Fibroblast of upper back skin (primary cell): ENCODE measurements at places on chromosomes 3 and 15.

GRCh38 chr15:78007964-78008886, 69.3 kb downstream of the TBC1D2B start:
- peak; percentile 70 for DNase-seq

DNA sequence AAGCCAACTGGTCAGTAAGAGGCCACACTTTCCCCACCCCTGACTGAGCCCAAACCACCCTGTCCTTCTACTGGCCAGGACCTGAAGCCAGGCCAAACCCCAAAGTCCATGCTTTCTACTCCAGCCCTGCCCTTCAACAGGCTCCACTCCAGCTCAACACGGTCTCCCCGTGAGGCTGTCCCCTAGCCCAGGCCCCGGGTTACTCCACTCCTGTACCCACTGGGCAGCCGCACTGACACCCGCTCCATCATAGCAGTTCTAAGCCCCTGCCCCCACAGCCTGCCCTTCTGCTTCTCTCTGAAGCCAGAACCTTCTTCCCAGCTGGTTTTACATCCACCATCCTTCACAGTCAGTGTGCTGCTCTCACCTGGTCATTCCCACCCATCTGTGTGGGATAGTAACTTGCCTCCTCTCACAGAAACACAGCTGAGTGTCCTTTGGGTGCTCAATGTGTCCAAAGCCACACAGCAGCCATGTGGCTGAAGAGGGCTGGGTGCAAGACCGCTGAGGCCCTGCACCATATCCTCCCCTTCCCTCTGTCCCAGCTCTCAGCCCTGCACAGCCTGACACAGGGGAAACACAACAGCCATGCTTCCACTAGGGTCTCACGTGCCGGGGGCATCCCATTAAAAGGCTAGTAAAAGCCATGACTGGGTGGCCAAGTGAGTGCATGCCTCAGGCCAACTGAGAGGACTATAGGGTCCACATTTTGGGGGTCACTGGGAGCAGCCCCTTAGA, 38.1 kb downstream of the TLE3 start:
- no peak for DNase-seq

DNA sequence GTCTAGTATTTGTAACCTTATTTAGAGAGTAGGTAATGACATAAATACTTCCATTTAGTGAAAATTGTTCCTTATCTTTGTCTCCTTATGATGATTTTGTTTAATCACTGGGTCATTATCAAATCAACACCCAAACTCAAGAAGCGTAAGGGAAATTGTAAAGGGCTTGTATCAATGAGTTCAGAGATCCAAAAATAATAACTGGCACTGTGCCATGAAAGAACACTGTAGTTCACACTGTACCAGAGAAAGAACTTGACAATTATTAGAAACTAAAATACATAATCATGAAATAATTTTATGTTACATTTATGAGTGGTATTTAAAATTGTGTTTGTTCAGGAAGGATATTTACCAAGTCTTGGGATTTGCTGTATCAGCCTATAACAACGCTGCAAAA, 895.4 kb downstream of the FHIT start:
- no peak for DNase-seq

DNA sequence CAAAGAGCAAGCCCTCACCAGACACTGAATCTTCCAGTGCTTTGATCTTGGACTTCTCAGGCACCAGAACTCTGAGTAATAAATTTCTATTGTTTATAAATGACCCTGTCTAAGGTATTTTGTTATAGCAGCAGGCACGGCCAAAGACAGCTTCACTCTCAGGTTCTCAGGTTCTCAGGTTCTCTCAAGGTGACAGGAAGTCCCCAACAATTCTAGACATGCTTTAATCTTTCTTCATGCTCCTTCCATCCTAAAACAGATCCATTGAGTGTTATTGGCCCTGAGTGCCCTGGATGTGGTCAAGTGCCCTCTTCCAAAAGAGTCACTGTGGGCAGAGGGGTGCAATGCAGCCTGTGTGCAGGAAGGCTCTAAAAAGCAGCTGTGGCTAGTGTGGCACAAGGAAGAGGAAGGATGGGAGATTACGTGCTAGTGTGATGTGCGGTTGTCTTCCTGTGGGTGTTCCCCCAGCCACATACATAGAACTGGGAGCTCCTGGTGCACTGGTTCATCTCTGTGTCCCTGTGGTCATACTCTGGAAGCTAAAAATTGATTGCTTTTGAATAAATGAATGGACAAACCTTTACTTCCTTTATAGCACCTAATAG, 11.0 kb upstream of the RAB7A start:
- no peak for DNase-seq

DNA sequence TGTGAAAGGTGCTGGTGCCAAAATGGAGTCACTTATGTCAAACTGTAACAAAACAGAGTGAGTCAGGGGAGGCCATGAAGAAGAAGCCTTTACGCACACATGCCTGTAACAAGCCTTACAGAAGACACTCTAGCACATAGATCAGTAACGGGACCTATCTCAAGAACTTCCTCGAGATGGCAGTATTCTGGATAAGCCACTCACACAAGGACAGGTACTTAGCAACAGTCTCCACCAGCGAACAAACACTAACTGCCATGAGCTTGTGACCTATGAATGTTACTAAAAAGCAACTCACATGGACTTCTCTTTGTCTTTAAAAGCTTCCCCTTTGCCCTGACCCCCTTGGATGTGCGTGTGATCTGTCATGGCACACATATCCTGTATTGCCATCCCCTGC, 235.1 kb downstream of the CD47 start:
- DNase-seq = peak; percentile 9

- DNase-seq = peak; percentile 27
Measured at GRCh38 chr3:1103525-1103924, 10.7 kb downstream of the CNTN6 start.

DNA sequence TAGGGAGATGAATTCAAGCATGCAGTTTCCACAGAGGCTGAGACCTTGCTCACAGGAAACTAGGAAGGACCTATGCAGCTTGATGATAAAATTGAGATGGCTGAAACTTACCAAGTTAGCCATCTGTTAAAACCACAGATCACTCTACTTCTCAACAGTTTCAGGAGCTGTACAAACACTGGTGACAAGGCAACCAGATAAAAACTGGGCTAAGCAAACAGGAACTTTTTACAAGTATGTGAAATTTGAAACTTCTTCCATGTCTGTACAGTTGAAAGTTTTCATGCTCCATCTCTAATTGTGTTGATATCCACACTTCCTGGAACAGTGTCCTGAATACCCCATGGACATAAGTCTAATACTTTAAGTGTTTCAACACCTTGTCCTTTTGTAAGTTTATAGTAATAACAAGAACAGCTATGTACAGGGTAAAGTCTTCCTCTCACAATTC, 78.2 kb downstream of the FAIM start:
- DNase-seq = peak; percentile 94

- no peak for DNase-seq
Measured at GRCh38 chr15:67331676-67332075, 77.1 kb downstream of the IQCH start.

- DNase-seq = no peak
Measured at GRCh38 chr3:60774617-60775016, 476.6 kb downstream of the FHIT start.

DNA sequence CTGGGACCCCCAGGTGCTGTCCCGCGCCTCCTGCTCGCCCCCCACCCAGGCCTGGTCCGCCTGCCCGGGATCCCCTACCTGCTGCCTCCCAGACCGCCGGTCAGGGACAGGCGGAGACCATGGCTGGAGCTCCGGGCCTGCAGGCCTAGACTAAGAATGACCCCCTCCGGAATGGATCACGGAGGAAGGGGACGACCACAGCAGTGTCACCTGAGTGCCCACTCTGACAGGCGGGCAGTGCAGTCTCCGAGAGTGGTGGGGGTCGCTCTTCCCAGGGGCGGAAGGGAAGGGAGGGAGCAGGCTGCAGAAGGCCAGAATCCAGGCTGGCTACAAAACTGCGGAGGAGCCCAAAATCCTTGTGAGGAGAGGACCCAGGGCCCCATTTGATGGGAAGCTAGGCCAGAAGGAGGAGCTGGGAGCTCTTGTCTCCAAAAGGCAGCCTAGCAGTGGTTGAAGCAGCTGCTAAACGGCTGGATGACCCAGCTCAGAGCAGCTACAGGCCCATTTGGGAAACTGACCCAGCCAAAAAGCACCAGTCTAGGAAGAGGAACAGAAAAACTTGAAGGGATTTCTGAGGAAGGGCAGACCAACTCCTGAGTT, 908 bp upstream of the RAB43 start:
- no peak for DNase-seq

- DNase-seq = no peak
Measured at GRCh38 chr3:186361762-186362536, at the start of gene DGKG. TSS of gene DGKG (minus strand) at chr3:186362234. CDS start at chr3:186320459, 41,775 bp downstream.

DNA sequence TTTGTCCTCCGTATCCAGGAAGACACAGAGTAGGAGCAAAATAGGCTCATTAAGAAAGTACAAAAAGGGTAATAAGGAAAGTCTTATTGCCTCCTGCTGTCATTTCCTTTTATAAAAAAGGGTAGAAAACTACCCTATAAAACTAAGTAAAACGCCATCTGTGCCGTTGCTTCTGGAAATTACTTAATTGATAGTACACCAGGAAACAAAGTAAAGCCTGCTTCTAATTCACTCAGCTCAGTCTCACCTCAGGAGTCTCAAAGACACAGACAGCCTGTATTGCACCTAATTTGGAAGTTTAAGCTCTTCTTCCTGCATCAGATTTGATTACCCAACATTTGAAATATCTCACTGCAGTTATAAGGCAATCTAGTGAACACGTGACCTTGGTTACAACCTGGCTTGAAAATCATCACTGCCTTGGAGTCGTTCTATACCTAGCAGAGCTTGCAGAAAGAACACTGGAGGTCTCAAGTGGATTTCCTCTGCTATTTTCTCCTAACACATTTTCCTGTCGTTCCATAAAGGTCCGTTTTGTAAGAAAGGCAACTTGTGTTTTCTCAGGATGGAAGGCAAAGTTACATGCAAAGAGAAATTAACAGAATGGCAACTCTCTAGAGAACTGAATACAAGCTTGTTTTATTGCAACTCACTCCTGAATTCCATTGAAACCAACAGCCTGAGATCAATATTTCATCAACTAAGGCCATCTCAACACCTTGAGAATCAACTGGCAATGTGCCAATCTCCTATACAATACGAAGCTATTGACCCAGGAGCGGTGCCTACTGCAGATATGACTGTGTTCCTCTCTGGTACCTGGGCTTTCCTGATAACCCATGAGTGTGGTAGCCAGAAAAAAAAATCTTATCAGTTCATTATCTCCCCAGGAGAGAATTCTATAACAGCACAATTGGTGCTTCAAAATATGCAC, 203.3 kb upstream of the LMCD1 start:
- DNase-seq = no peak

- DNase-seq = no peak
Measured at GRCh38 chr3:153600896-153601295, 438.9 kb downstream of the RAP2B start.

DNA sequence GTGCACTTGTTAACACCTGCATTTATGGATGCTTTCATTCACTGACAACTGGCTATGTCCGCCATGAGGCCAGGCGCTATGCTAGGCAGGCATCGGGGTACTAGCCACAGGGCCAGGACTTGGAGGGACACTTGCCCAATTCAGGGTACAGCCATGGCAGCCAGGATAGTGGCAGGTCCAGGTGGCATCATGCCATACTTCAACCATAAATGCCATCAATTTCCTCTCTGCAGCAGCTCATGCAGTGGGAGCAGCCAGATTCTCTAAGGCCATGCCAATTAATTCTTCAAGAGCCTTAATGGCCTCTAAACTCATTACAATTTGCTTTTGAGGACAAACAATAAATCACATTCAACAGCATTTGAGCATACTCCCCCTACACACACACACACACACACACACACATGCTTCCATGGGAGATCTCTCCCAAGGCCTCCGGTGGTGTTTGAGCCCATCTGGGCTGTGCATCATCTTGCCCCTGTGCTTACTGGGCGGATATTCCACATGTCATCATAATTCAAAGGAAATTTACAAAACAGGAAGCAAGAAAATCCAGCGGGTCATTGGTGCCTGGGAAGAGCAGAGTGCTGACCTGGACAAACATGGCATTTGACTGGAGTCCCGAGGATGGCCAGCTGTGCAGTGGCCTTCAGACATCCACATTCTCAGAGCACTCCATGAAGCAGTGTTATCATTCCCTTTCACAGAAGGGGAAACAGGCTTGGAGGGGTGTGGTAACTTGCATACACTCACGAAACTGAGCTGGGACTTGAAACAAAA, 109.1 kb downstream of the IQSEC1 start:
- peak; percentile 39 for DNase-seq

DNA sequence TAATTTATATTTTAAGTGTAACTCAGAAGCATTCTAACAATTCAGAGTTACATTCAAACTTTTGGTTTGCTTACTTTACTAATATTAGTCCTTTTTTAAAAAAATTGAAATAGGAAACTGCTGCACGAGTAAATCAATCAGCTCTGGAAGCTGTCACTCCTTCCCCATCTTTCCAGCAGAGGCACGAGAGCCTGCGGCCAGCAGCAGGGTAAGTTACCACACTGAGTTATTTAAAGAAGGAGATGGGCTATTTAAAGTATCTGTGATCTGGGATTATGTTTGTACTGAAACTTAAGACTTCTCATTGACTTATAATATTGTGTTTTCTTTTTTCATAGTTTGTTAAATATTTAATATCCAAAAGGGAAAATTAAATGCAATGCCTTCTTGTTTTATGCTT, 29.3 kb downstream of the APPL1 start:
- no peak for DNase-seq

- DNase-seq = peak; percentile 76
Measured at GRCh38 chr3:113070681-113071113, 79.9 kb downstream of the GTPBP8 start.

GRCh38 chr15:93613386-93613785, 524.4 kb upstream of the RGMA start:
- DNase-seq = peak; percentile 36

GRCh38 chr3:31776016-31776415, 205.0 kb downstream of the OSBPL10 start:
- peak; percentile 11 for DNase-seq

DNA sequence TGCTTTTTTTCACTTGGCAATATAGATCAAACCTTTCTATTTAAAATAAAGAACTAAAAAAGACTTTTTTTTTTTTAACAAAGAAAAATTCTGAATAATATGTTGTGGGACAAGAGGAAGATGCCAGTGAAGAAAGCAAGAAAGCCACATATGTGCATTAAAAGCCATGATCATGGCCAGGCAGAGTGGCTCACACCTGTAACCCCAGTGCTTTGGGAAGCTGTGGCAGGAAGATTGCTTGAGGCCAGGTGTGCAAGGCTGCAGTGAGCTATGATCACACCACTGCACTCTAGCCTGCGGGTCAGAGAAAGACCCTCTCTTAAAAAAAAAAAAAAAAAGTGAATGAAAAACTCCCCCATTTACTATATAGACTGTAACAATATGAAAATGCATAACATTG, 23.9 kb downstream of the C2CD4B start:
- DNase-seq = no peak
